ENCODE measurements at places on chromosomes 12 and 14.

- no peak for DNase-seq
Observed at GRCh38 chr14:100348784-100349685, 25.9 kb downstream of the SLC25A47 start.

DNA sequence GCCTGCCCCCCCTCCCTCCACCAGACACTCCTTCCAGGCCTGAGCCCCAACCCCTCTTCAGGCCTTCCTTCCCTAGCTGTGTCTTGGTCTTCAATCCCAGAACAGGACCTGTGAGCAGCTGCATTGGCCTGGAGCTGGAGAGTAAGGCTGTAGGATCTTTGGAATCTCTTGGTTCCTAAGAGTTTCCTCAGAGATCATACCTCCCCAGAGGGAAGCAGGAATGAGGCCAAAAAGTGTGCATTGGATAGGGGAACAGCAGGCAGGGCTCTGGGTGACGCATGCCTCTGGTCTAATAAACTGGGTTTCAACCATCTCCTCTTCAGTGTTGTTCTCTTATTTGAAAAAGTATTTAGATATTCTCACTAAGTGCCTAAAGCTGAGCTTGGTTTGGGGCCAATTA, 1.8 kb upstream of the SMARCD1 start:
- no peak for DNase-seq

- DNase-seq = no peak
Observed at GRCh38 chr12:127145929-127146789, 1120.8 kb upstream of the TMEM132C start.

GRCh38 chr14:36208690-36209278, 32.3 kb upstream of the PTCSC3 start:
- DNase-seq = no peak

- DNase-seq = peak; percentile 47
Observed at GRCh38 chr12:8658346-8658745, 4.3 kb downstream of the MFAP5 start.

DNA sequence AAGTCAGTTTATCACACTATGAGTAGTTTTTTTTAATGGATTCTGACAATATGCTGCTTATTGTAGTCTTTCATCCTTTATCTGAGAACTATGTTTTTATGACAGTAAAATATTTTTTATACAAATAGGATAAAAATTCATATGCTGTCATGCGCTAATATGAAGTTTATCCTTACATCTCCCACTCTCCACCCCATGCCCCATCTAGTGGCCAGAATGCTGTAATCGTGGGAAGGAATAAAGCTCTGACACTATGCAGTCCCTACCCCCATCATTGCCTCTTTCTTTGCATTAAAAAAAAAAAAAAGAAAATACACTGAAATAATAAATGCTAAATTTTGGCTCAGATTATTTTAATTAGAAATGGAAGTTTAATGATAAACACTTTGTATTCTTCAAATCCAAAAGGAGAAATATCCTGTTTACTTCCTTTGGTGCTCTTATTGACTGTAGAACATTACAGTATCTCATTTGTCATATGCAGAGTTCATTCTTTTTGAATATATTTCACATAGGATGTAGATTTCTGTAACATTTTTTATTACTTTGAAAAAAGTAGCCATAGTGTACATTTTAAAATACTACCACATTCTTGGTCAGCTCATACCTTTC, 145.9 kb upstream of the SLCO1C1 start:
- DNase-seq = no peak

DNA sequence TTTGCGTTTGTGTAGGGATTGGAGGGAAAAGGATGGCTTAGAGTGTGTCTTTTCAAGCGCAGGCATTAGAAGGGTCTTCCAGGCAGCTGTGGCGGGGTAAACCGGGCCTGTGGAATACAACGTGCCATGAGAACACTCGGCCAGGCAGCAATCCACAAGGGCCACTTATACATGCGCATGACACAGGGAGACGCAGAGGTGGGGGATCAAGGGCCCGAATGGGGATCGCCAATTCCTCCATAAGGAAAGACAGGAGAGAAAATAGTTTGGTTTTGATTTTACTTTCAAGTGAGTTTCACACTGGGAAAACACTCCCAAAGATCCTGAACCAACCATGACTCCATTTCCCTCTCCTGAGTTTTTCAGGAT, 71.6 kb downstream of the SPRING1 start:
- DNase-seq = no peak

GRCh38 chr14:101635749-101636560, 74.7 kb downstream of the DIO3 start:
- DNase-seq = no peak

DNA sequence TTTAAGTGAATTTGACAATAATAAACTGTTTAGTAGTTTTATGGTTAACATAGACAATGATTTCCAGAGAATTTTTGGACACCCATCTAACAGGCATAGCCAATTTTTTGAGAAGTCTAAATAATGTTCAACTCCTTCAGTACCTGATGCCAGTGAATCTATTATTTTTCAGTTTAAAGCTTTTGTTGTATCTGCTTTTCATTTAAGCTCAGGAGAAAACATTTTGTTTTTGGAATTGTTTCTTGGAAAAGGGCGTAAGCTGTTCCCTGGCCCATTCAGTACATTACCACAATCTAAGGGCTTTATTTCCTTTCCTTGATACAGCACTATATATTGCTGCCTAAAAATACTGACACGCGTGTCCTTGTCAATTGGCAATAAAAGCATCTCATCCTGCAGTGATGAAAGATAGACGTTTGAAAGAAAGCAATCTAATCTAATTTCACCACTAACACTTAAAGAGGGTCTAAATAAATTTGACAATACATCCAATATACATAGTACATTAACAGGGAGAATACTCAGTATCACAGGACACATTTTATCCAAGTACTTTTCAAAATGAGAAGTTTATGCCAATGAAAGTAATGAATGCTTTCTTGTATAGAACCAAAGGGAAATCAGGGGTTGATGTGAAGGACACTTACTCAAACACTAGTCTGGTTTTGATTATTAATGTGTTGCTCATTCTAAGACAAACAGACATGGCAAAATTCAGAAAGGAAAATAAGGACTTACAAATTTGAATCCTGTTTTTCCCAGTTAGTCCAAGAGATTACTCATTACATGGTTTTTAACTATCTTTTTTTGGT, 104.2 kb upstream of the LGR5 start:
- no peak for DNase-seq

DNA sequence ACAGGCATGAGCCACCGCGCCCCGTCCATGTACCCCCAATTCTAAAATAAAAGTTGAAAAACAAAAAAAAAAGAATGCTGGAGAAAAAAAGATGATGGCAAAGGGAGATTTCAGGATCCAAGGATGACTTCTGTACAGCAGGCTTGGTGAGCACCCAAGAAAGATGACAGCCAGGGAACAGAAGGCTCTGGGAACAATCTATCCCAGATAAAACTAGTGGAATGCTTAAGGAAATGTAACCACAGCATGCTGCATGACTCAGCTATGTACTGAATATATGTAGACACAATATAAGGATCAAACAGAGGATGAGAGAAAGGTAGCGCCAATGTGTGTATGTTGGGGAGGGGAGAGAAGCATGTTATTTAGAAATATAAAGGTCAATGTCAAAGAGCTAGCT, 123.7 kb upstream of the TMTC1 start:
- peak; percentile 16 for DNase-seq

DNA sequence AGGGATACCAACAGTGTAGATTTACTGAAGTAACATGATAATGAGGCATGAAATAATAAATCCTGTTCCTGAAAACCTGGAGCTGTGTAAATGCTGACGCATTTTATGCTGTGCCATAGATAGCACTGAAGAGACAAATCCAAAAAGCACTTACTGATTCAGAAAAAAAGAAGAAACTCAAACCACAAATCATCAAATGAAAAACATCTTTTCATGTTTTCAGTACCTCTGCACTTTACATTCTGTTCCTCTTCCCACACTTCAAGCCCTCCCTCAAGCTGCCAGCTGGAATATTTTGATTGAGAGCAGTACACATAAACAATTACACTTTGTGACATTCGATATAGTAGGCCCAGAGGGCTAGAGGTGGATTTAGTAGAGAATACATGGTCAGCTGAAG, 362.3 kb downstream of the NAV3 start:
- DNase-seq = no peak

- DNase-seq = peak; percentile 88
Observed at GRCh38 chr14:33737446-33737845, 213.4 kb downstream of the EGLN3 start.

GRCh38 chr14:26486922-26487321, 110.9 kb downstream of the NOVA1 start:
- no peak for DNase-seq
